GM12891 (cell line): ENCODE measurements at places on chromosomes 5 and 9.

DNA sequence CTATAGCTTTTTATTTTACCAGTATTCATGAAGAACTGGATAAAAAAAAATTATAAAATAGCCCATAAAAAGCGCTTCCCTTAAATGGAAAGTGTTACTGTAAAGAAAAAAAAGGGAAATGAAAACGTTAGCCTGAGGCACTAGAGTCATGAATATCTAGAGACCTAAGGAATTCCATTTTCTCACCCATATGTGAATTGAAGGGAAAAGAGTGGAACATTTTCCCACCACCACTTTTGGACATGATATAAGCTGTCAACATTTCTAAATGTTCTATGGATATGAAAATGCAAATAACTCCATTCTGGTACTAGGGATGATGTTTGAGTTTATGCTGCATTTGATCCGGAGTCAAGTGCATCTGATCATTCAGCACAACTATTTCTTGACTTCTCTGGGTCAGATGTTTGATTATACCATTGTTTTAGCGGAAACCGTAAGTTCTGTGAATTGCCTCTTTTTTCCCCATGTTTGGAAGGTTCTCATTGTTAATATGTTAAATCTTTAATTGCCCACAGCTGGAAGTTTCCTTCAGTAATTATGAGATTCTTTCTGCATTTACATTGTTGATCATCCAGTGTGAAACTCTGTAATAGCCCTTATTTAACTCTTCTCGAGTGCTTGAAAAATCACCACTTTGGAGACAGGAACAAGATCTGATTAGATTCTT, 467.4 kb upstream of the SEMA6A start:
- DNase-seq: no peak

DNA sequence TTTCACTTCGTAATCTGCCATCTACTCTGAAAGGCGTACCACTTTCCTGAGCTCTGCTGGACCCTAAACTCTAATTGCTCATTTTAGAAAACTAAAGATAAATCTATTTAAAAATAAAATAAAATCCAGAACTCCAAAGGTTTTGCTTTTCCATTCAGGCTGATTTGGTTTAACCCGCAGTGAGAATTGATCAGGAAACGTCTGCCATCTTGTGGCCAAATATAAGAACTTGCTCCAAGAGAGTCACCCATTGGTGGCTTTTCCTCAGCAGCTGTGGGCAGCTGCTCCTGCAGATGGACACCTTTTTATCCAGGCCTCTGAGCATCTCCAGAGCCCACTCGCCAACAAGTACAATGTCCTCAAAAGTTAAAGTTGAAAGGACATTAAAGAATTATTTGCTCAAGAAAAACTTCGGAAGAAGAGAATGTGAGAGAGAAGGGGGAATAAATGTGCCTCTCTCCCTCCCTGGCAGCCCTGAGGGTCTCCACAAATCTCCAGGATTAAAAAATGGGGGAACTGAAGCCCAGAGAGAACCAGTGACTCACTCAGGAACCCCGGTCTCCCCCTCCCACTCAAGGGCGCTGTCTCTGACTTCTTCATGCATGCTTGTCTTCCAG, 4.1 kb downstream of the SAXO1 start:
- DNase-seq: peak; percentile 64

- DNase-seq: no peak
Measured at GRCh38 chr9:87372356-87372851, 125.3 kb upstream of the DAPK1 start.

DNA sequence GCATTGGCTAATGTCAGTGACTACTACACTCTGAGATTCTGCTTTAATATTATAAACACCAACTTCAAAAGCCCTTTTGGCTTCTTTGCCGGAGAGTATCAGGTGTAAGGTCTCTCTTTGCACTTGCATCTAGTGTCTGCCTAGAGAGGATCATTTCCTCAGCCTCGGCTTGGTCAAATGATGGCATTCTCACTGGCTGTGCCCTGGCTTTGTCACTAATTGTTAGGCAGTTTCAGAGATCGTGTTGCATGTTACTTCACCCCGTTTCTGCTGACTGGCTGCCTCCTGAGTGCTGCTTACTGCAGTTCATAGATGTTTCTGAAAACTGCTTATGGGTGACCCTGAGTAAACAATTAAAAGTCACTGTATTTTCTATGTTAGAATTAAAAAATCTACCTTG, 48.8 kb downstream of the SLC1A3 start:
- peak; percentile 6 for DNase-seq

DNA sequence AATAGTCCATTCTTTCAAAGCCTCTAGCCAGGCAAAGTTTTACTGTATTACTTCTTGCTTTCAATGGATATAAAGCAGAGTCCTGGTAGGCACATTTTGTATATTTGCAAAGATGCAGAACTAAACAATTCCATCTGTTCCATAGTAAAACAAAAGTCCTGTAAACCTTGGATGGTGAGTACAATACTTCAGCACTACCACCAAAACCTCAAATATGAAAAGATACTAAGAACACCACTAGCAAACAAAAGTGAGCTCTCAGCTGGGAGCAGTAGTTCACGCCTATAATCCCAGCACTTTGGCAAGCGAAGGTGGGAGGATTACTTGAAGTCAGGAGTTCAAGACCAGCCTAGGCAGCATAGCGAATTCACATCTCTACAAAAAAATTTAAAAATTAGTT, 195.0 kb downstream of the MSX2 start:
- DNase-seq: no peak

DNA sequence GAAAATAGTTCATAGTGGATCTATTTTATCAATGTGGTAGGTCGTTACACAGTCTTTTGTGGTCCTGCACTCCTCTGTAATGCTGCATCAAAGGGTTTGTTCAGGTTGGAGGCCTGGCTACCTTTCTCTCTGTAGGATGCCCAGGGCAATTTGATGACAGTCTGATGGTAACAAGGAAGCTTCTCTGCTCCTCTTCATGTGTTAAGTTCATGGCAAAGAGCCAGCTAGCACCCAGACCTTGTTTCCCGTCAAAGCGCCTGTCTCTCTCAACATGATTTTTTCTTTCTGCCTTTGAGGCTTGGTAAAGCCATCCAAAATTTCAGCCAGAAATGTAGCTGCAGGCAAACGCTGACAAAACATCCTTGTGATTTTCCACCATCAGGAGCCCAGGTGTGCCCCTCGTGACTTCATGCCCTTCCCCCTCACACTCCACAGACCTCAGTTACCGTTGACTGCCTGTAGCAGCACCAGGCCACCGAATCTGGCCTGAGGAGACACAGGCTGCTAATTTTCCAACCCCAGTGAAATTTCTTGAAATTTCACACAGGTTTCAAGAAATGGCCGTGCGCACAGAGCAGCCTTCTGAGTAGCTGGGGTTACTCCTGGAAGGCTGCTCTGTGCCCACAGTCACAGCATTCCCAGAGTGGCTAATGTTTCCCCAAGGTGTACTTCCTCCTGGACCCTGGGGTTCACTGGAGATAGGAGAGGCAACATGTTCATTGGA, 292.7 kb downstream of the CWC27 start:
- DNase-seq: no peak

GRCh38 chr5:173778152-173778782, 109.9 kb upstream of the CPEB4 start:
- DNase-seq: no peak

GRCh38 chr5:8981496-8981895, 564.4 kb downstream of the SEMA5A start:
- no peak for DNase-seq

GRCh38 chr9:37641331-37641730, 9.4 kb upstream of the FRMPD1 start:
- no peak for DNase-seq

DNA sequence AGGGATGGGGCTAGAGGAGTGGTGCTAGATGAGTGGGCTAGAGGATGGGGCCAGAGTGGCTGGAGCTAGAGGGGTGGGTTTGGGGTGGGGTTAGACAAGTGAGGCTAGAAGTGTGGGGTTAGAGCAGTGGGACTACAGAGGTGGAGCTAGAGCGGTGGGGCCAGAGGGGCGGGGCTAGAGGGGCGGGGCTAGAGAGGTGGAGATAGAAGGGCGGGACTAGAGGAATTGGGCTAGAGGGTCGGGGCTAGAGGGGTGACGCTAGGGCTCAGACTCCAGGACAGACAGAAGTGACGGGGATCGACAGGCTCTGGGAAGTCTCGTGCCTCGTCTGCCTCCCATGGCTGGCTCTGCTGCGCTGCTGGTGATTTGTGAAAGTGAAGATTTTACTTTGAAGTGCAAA, 31.0 kb upstream of the TENT4A start:
- no peak for DNase-seq

GRCh38 chr5:67221487-67222242, 25.1 kb upstream of the CD180 start:
- no peak for DNase-seq

DNA sequence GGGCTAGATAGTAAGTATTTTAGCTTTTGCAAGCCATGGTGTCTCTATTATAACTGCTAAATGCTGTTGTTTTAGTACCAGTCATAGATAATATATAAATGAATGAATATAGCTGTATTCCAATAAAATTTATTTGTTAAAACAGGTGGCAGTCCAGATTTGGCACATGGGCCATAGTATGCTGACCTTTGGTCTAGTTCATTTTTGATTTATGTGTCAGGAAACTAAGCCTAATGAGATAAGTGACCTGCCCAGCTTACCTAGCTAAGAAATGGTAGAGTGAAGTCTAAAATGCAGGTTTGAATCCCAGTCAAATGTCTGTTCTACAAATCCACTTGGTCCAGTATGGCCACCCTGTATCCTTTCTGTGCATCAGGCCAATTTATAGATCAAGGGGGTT, 139.3 kb downstream of the ALDH1A1 start:
- DNase-seq: no peak

GRCh38 chr9:88280816-88281382, 107.3 kb upstream of the SPIN1 start:
- no peak for DNase-seq

- DNase-seq: no peak
Measured at GRCh38 chr5:61887271-61887670, 418.7 kb upstream of the KIF2A start.

DNA sequence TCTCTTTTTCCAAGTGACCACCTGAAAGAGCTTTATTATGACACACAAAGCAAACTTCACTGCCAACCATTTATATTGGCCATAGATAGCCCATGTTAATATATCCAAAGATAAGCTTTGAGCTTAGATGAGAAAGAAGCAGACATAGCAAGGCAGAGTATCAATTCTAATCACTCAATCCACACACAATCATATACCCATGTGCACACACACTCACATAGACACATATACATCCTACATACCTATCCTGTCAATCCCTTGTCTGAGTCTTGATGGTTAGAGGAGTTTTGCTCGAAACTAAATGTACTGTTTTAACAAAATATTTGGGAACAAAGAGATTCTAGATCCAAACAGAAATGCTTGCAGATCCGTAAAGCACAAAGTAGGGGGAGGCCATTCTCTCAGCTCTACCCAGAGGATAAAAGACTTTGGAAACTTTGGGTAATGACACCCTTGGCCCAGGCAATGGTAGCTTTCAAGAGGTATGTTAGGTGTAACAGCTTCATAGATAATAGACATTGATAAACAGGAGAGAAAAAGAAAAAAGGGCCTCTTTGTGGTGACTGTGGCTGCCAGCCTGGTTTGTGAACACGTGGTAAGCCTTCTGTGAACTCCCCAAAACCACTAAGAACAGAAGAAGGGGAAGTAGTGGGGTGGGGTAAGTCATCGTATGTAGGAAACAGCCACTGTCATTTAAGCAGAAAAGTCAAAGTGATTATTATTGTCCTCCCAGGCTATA, 121.6 kb downstream of the TLR4 start:
- DNase-seq: peak; percentile 8

DNA sequence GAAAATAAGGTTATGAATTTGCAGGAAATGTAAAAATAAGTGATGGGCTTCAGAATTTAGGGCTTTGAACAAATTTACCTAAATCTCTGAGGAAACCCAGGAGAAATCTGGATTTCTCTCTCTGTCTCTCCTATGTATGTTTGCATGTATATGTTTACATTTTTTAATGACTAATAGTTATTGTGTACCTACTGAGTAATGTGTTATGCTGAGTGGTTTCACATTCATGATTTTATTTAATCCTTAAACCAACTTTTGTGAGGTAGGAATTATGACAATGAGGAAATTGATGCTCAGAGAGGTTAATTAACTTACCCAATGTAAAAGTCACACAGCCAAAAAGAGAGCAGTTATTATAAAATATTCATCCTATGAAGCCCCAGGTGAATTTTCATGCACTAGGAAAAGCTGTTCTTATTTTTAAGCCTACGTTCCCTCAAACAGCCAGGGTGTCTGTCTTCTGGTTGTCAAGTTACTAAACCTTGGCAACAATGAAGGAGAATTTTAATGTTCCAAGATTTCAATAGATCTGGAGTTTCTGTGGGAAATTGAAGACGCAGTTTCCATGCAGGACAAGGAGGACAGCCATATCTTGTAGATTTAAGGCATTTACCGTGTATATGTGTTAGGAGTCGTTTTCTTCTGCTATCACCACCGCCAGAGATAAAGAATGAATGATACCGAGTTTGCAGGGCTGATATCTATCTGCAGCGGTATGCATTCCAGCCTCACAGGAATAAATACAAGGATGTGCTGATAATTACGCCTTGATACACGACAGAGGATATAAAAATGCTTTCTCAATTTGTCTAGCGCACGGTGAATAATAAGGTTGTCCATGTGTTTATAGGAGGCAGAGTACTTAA, 484.8 kb downstream of the ZSWIM6 start:
- no peak for DNase-seq

DNA sequence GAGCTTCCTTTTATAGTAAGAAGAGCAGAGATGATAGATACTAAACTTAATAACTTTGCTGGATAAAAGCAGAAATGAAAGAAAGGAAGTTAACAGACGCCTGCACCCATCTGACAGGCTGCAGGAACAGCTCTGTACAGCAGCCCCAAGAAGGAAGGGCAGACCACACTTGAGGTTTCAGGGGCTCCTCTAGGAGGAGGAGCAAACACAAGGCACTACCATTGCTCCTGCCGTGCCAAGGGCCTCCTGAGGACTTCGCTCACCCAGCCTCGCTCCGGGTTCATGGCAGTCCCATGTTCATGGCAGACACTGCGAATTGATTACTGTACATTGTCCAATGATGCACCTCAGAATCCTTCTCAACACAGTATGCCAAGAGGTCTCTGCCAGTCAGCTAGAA, 85.1 kb downstream of the AMBP start:
- peak; percentile 44 for DNase-seq

- no peak for DNase-seq
Measured at GRCh38 chr9:134234687-134235359, 70.5 kb upstream of the RNU6ATAC start.

DNA sequence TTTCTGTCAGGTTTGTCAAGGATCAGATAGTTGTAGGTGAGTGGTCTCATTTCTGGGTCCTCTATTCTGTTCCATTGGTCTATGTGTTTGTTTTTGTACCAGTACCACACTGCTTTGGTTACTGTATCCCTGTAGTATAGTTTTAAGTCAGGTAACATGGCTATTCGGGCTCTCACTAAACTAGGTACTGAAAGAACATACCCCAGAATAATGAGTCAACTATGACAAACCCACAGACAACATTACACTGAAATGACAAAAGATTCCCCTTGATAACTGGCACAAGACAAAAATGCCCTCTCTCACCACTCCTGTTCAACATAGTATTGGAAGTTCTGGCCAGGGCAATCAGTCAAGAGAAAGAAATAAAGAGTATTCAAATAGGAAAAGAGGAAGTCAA, 535.3 kb upstream of the CYLC2 start:
- DNase-seq: no peak
